Muscle of back (tissue), 13 donors: ENCODE measurements at places on chromosomes 3 and 15.

- no peak for DNase-seq
Observed at GRCh38 chr15:95377258-95377852, 953.1 kb upstream of the NR2F2 start.

- DNase-seq, result peak; percentile 62
Observed at GRCh38 chr3:17605032-17605431, 137.4 kb downstream of the TBC1D5 start.

- DNase-seq, result no peak
Observed at GRCh38 chr3:70856414-70857162, 544.1 kb upstream of the MDFIC2 start.

DNA sequence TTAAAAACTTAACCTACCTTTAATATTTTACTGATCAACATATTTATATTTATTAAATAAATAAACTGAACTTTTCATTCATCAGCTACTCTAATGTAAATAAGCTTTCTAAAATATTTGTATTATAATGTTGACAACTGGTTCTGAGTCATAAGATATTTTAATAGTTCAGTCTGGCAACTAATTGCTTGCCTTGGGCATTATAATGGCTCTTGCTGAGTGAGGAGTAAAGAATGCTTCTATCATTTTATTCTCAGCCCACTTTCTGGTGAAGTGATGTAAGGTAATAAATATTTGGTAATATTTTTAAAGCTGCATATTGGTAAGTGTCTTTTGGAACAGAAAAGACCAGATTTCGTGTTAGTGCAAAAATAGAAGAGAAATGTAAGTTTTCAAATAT lies 81.5 kb downstream of the DIPK2A start:
- peak; percentile 29 for DNase-seq

DNA sequence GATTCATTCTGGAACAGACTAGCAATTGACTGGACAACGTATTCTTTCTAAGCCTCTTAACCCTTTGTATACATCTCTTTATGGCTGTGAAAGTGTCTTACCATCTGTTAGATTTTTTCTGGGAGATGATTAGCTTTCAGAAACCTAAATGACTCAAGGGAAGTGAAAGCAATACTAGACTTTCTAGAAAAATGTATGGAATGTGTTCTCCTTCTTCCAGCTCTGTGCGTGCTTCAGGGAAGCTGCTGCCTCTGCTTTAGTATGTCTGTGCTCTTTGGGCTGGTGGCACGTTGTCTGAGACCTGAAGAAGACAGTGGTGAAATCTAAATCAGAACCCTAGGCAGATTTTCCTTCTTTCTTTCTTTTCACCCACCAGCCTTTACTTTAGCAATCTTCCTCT lies 89.5 kb downstream of the ITPR1 start:
- DNase-seq, result no peak

- no peak for DNase-seq
Observed at GRCh38 chr15:74817370-74817737, 4.7 kb downstream of the LMAN1L start.

DNA sequence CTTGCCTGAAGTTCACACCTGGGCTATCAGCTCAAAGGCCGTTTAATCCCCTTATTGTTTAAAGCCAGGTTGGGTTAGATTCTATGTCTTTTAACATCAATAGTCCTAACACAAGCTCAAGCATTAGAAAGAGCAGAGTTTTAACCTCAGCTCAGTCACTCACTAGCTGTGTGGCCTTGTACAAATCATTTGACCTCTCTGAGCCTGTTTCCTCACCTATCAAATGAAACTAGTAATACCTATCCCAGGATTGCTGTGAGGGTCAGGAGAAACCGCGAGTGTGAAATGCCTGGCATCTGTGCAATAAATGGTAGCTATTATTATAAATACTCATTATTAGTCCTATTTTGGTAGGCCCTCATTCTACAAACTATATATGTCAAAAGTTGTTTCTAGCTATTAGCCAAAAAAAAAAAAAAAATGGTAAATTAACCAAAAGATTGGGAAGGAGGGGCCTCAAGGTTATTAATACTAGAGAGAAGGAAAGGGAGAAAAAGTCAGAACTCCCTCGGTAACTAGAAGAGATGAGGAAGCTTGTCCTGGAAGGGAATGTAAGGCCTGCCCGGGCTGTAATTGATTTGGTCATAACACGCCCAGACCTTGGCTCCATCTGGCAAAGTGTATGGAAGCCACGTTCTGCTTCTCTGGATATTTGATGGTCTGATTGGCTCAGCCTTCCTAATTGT lies 510.5 kb upstream of the PROK2 start:
- DNase-seq, result no peak

DNA sequence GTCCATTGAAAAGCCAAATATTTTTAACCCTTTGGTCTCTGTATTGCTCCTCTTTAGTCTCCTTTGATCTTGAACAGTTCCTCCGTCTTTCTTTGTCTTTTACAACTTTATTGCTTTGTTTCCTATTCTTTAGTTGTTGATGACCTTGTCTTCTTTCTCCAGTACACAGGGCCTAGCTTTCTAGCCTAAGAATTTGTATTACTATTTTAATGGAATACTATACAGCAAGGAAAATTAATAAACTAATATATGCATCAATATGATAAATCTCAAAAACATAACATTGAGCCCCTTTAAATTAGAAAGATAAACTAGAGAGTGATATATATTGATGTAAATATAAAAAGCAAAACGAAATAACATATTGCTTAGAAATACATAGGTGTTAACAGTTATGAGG lies 88.7 kb downstream of the NR1D2 start:
- DNase-seq, result no peak

GRCh38 chr15:78614021-78614420 lies 6.8 kb downstream of the CHRNA3 start:
- no peak for DNase-seq

DNA sequence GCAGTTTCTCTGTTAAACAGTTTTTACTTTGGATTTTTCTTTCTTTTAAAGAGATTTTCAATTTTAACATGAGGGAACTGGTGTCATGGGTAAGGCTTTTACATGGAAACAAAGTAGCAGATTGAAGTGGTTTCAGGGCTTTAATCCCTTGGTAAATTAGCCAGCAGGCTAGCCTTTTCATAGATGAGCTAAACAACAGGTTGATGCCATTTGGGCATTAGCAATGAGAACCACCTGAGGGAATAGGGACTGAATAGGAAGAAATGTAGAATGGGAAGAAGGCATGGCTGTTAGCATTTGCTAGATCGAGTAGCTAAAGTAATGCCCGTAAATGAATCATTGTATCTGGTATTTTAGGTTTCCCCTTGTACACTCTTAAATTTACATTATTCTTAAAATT lies 165.5 kb upstream of the MLF1 start:
- DNase-seq, result no peak

- DNase-seq, result peak; percentile 70
Observed at GRCh38 chr3:170811928-170812591, 57.9 kb downstream of the RPL22L1 start.

DNA sequence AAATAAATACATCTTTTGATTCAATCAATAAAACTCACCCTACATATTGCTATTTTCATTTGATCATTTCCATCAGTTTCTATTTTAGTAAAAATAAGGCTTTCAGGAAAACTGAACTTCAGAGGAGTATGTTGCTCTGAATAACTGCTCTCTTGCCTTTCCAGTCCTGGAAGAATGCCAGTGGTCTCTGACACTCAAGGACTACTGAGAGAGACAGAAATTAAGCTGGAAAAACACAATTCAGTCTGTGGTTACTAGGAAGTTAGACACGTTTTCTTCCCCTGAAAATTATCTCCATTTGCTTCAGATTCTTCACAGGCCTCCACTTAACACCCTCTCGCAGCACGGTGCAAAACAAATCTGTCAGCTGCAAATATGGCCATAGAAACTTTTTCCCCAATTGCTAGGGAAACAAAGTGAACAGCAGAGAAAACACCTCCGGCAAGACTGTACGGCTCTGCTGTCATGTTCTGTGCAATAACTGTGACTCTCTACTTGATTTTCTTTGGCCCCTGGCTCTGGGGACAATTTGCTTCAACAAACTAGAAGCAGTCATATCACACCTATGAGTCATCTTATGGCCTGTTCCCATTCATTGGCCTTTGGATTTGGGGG lies 353.0 kb downstream of the MAGI1 start:
- DNase-seq, result peak; percentile 69

DNA sequence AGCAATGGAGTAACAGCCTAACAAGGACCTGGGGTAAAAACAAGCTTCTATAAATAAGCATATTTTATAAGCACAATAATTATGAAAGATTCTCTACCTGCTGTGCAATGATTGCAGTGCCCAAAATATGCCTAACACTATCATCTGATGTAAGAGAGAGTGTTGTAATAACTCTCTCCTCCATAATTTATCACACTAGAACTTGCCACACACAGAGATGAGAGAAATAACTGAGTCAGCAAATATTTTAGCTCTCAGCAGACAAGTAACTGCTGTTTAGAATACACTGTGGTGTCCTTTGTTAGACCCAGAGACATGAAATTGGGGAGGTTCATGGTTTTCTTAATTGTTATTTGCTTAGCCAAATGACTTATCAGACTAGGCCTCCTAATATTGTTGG lies 105.3 kb upstream of the ACP3 start:
- no peak for DNase-seq

DNA sequence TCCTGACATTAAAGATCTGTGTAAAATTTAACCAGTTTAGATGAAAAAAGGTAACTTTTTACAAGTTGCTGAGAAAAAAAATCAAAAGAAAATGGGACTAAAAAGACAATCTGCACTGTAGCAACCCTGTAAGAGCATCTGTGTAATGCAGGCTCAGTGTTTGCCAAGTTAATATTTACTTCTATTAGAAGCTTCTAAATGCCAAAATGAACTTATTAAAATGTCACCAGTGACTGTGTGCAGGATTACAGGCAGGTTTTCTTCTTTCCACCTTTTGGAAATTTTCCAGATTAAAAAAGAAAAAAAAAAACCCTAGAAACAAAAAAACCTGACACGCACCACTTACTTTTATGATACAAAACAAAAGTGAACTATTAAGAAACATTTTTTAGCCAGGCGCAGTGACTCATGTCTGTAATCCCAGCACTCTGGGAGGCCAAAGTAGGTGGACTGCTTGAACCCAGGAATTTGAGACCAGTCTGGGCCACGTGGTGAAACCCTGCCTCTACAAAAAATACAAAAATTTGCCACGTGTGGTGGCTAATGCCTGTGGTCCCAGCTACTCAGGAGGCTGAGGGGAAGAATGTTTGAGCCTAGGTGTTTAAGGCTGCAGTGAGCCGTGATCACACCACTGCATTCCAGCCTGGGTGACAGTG lies 87.2 kb downstream of the TJP1 start:
- DNase-seq, result no peak

DNA sequence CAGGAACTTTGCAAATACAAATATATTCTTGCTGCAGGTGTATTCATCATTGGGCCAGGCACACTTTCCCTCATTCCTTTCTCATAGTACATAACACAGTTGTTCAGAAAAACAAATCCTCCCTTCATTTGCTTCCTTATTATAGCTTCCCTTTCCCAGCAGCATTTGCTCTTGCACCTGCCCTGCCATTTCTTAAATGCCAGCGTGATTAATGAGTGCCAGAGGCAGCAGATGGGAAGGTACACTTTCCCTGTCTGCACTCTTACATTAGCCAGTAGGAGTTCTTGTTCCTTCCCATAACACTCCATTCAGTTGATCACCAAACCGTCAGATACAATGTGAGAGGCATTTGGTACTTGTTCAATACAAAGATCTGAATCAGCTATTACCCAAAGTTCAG lies 128.5 kb upstream of the GAP43 start:
- DNase-seq, result peak; percentile 17

DNA sequence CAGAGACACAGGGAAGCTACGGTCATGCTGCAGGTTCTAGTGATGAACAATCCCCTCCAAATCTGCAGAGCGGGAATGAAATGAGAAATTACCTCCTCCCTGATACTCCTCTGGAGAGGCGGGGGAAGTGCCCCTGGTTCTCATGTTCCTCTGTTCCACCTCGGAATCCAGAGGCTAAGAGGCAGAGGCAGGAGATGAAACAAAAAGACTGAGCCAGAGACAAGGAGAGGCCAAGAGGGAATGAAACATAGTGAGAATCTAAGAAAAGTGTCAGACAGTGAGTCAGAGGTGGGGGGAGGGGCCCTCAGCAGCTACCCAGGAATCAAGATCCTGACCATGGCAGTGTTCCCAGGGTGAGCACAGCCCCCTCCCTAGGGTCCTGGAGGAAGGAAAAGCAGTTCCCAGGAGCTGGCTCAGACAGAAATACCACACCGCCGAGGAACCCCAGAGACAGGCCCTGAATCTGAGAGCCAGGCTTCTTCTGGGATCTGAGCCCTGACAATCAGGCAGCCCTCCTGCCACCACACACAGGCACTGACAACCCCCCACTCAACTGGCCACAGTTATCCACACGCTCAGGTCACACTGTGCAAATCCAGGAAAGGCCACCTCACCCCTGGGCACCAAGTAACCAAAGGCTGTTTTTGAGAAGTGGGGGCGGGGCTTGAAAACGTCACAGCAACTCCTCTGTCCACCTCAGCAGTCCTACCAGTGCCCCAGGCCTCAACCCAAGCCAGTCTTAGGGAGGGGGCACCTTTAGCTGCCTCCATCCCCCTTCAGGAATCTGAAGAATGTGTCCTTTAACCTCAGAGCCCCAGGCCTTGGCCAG lies 2.4 kb downstream of the CSRNP1 start:
- DNase-seq, result peak; percentile 89

GRCh38 chr3:67016522-67017080 lies 18.5 kb downstream of the KBTBD8 start:
- no peak for DNase-seq

DNA sequence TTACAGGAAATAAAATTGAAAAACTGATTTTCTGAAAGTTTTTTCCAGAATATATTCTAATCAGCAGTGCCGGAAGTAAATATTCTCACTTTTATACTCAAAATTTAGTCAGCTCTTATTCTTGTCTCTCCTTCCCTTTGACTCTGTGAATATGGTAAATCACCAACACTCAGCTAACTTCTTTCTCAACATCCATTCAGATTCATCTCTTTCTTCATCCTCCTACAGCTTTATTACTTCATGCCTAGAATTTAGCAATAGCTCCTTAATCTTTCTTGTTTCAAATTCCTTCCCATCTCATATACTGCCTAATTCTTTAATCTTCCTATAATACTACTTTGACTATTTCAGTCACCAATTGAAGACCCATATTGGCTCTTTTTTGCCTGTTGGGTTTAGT lies 67.9 kb downstream of the FGF7 start:
- DNase-seq, result no peak

DNA sequence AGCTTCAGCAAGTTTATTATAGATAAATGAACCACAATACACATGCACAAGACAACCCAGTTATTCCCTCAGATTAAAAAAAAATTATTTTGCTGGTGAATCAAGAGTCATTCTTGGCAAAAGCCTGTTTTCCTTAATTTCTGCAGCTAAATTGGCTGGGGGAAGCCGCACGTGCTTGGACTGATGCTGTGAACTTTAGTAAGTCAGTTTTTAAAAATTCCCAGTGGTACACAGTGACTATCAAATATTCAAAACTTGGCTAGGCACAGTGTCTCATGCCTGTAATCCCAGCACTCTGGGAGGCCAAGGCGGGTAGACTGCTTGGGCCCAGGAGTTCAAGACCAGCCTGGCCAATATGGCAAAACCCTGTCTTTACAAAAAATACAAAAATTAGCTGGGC lies 23.9 kb downstream of the EHD4 start:
- peak; percentile 64 for DNase-seq

- no peak for DNase-seq
Observed at GRCh38 chr3:37272741-37273140, 98.4 kb upstream of the LRRFIP2 start.
